ENCODE measurements at places on chromosomes 1 and 21.

- DNase-seq, result no peak
Measured at GRCh38 chr21:18722193-18722592, 318.6 kb upstream of the TMPRSS15 start.

- no peak for DNase-seq
Measured at GRCh38 chr1:7290971-7291970, 479.8 kb upstream of the VAMP3 start.

DNA sequence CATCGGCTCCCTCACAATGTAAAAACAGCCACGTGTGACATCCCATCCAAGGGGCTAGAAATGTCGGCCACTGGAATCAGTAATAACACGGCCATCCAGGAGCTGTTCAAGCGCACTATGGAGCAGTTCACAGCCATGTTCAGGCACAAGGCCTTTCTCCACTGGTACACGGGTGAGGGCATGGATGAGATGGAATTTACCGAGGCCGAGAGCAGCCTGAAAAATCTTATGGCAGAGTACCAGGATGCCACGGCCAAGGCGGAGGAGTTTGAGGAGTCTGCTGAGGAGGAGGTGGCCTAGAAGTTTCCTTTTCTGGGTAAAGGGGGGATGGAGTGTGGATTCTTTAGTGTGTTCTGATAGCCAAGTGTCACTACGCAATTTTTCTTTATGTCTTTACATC, 61.1 kb upstream of the MAP1LC3C start:
- DNase-seq, result no peak

DNA sequence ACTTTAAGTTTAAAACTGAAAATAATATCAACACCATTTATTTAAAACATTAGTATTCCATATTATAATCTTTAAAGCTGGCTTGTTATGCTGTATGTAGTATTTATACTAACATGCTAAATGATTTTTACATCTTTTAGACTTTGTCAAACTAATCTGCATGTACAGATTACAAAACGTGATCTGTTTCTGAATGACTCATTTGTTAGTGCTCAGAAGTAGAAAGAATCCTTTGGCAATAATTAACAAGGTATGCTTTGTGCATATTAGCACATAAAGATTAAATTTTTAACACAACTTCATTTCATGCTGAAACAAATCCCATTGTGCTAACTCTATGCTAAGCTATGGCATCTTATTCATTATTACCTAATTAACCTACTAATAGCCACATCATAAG, 242.4 kb downstream of the BARHL2 start:
- no peak for DNase-seq

DNA sequence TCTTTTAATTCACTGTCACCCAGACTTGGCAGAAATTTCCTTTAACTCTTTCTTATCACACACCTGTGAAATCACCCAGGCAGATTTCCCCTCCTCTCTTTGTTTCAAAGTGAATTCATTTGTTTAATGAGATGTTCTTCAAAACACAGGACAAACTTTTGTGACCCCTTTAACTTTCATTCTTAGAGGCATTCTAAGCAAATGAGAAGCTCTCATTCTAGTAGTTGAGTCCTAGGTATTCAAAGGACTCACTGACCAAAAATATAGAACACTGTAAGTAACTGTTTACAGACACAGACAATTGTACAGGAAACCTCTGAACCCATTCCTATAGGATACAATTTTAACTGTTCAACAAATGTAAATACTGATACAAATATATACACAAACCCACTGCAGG, 16.9 kb downstream of the LRRC8C start:
- no peak for DNase-seq

DNA sequence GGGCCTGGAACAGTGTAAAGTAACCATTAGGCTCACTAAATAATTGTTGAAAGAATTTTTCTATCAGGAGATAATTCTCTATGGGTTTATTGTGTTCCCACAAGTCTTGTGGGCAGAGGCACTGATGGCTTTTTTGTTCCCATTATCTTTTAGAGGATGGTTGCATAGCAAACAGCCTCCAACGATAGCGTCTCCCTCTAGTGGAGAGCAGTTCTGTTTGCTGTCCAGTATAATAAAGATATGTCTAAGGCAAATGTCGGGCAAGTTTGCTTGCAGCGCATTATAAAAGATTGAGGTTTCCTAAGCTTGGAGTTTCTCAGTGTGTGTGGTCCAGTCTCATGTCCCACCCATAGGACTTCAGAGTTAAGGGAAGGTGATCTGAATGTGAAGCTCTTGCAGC, 1.3 kb upstream of the SLC6A17 start:
- no peak for DNase-seq

- no peak for DNase-seq
Measured at GRCh38 chr1:229620876-229621275, 5.0 kb downstream of the TAF5L start.

GRCh38 chr1:231274119-231274825, 33.3 kb downstream of the GNPAT start:
- no peak for DNase-seq

GRCh38 chr1:66342707-66343106, 191.2 kb upstream of the SGIP1 start:
- DNase-seq, result no peak

DNA sequence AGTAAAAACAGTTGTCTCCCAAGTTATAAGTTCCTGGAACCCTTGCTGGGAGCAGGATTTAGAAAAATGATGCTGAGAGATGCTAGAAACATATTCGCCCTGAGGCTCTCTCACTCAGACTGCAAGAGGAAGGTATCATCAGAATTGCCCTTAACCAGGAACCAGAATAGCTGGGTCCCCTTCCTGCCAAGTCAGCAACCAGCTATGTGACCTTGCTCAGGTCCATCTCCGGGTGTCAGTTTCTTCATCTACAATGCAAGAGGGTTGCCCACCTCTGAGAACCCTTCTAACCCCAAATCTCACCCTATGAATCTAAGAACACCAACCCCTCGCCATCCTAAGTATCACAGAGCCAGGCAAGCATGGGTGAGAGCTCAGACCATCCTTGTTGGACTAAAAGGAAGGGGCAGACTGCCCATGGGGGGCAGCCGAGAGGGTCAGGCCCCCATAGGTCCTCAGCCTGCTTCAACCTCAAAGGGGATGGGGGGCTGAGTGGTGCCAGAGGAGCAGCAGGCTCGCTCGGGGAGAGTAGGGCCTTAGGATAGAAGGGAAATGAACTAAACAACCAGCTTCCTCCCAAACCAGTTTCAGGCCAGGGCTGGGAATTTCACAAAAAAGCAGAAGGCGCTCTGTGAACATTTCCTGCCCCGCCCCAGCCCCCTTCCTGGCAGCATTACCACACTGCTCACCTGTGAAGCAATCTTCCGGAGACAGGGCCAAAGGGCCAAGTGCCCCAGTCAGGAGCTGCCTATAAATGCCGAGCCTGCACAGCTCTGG, 390 bp upstream of the S100A9 start:
- no peak for DNase-seq

DNA sequence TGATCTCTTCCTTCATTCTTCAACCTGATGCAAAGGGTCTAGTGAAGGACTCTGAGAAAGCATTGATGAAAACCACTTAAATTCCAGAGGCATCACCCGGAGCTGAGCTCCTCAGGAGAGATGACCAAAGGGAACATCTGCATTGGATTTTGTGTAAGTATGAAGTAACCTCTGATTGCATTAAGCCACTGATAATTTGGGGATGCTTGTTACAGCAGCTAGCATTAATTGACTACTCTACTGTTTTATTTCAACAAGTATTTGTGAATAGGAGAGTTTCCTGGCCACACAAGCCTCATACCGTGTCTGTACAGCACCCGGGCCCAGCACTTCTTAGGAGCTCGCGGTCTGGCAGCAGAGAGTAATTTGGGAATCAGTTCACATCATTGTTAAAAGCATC, 250.7 kb upstream of the POU3F1 start:
- DNase-seq, result no peak

Measured in GM18507 (cell line).